Stimulated activated CD8-positive, alpha-beta memory T cell treated with anti-CD3 and anti-CD28 coated beads, Interleukin-12 subunit alpha, Interleukin-12 subunit beta, amount 100 ng/mL, for 4 hours (primary cell): ENCODE measurements at places on chromosomes 4 and X.

DNA sequence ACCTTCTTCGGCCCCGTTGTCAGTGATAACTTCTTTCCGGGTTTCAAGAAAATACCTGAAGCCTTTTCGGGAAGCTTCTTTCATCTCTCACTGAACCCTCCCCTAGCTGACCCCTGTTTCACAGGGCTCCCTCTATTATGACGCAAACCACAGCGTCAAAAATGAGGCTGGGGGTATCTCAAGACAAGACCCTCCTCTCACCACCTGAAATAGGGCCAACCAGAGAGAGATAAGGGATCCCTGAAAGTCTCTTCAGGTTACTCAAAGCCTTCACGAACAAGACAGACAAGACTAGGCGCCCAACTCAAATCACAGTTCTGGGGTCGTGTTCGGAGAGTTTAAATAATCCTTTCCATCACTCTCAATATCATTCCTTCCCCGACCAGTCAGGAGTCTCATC, 1.2 kb downstream of the PHF8 start:
- DNase-seq, result no peak

DNA sequence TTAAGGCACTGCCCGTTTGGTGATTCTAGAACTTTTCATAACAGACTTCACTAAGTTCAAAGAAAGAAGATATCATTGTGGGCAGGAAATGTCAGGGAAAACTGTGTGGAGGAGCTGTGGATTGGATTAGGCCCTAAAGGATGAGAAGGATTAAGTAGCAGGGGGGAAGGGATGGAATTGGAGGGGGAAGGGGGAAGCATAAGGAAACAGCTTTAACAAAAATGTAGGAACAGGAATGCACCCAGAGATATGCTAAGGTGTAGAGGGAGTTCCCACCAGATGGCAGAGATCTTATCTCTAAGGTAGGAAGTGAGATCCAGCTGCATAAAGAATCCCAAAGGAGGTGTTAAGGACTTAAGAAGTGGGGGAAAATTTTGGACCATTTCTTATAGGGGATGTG, 114.5 kb downstream of the LARP7 start:
- DNase-seq, result no peak

GRCh38 chr4:182113779-182114178, 129.4 kb upstream of the TENM3 start:
- DNase-seq, result no peak

DNA sequence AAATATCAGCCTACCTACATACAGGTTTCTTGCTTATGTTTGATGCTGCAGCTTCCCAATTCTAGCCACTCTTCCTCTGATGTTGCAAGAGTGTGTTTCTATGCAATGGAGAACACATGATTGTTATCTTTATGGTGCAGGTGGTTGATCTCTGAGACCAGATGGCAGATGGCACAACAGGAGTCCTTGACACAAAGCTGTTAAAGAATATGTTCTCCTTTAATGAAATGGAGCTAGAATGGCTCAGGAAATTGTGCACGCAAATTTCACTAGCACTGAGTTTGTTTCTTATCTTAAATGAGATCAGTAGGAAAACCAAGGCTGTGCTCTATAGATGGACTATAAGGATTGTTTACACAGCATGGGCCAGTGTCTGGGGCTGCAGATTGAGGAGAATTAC, 29.9 kb upstream of the TTC29 start:
- DNase-seq, result no peak

GRCh38 chr4:142077048-142077447, 440.7 kb downstream of the IL15 start:
- no peak for DNase-seq

- DNase-seq, result no peak
These were observed 62.9 kb upstream of the FRAS1 start for GRCh38 chr4:77994194-77994721.
